ENCODE measurements at places on chromosomes 4 and X.

- DNase-seq, result no peak
Measured at GRCh38 chr4:109319684-109320083, 17.2 kb upstream of the COL25A1 start.

- no peak for DNase-seq
Measured at GRCh38 chr4:146269228-146269653, 54.9 kb downstream of the REELD1 start.

DNA sequence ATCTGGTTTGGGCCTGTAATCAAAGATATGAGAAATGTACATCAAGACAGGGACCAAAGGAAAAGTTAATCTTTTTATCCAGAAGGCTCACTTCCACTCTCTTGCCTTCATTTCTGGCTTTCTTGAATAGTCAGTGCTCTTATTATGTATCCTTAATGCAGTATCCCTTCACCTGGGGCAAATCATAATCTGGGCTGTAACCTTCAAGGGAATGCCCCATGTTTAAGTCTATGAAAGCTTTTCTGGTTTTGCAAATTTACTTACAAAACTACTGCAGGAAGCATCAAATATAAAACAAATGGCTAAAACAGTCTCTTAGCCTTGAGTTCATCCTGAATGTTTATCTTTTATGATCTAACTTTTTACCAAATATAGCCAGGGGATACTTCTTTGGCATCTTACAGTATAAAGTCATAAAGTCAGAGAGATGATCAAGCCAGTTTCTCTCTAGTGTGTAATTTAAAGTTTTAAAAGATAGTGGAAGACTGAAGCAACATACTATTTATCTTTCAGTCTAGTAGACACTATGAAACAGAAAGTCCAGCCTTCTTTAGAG lies 1214.8 kb downstream of the STIM2 start:
- no peak for DNase-seq

- DNase-seq, result no peak
Measured at GRCh38 chr4:56410247-56411062, 23.2 kb upstream of the AASDH start.

- no peak for DNase-seq
Measured at GRCh38 chr4:52983563-52984303, 121.6 kb downstream of the RASL11B start.

GRCh38 chrX:1591863-1592469 lies 562 bp downstream of the AKAP17A start:
- no peak for DNase-seq

DNA sequence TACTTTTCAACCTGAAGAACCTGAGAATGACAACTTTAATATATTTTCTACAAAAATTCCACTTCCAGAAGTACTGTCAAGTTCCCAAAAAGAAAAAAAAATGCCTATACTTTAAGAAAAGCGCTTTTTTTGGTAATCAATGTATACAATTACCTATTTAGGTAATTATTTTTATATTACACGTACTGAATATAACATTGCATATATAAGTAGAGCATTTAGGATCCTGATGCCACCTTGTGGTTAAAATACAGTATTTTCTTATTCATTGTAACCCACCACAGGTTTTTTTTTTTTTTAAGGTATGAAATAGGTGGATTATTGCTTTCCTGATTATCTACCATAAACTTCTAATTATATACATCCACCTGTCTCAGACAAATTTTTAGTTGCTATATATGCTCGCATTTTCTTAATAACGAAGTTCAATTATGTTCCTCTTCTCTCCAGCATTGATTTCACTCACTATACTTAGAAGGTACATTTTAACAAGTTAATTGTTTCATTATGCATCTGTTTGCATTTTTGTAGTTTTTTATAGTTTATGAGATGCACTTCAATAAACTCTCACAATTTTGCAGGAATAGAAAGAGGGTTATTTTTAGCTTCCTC lies 5.2 kb downstream of the MAP9 start:
- DNase-seq, result no peak

DNA sequence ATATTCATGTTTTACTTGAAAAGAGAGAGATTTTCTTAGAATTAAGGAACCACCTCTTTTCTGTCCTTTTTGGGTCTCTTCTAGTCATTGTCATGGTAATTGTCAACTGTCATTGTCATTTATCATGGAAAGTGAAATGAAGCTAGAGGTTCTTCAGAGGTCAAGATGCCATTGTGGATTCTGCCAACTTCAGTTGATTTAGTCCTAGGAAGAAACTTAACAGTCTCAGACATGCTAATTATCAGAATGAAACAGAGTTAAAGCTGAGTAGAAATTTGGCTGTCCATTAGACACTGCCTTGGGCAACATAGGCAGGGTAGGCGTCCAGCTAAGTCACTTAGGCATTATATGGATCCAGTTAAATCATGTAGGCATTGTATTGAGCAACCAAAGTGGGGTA lies 796.1 kb upstream of the ADGRL3 start:
- no peak for DNase-seq

- DNase-seq, result no peak
Measured at GRCh38 chr4:13523591-13524503, 20.5 kb downstream of the NKX3-2 start.

- DNase-seq, result no peak
Measured at GRCh38 chr4:184103527-184104264, 114.0 kb downstream of the ENPP6 start.

DNA sequence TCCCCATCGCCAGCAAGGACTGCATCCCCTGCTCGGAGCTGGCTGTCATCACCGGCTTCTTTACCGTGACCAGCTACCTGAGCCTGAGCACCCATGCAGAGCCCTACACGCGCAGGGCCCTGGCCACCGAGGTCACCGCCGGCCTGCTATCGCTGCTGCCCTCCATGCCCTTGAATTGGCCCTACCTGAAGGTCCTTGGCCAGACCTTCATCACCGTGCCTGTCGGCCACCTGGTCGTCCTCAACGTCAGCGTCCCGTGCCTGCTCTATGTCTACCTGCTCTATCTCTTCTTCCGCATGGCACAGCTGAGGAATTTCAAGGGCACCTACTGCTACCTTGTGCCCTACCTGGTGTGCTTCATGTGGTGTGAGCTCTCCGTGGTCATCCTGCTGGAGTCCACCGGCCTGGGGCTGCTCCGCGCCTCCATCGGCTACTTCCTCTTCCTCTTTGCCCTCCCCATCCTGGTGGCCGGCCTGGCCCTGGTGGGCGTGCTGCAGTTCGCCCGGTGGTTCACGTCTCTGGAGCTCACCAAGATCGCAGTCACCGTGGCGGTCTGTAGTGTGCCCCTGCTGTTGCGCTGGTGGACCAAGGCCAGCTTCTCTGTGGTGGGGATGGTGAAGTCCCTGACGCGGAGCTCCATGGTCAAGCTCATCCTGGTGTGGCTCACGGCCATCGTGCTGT lies 31.5 kb downstream of the WFS1 start:
- DNase-seq, result no peak

DNA sequence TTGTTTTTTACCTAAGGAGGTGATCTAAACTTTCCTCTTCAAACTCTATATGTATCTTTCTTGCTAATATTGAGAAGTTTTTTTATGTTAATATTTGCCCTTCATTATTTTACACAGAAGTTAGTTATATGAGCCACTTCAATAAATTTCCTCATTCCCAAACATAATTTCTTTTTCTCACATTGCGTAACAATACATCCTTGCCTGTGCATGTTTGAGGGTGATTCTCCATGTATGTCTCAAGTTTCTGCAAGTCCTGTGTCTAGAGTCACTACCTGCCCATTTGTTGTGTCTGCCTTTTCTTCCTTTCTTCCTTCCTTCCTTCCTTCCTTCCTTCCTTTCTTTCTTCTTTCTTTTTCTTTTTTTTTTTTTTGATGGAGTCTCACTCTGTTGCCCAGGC lies 2057.9 kb downstream of the PCDH7 start:
- no peak for DNase-seq

- no peak for DNase-seq
Measured at GRCh38 chr4:6493658-6494304, 21.4 kb upstream of the PPP2R2C start.

DNA sequence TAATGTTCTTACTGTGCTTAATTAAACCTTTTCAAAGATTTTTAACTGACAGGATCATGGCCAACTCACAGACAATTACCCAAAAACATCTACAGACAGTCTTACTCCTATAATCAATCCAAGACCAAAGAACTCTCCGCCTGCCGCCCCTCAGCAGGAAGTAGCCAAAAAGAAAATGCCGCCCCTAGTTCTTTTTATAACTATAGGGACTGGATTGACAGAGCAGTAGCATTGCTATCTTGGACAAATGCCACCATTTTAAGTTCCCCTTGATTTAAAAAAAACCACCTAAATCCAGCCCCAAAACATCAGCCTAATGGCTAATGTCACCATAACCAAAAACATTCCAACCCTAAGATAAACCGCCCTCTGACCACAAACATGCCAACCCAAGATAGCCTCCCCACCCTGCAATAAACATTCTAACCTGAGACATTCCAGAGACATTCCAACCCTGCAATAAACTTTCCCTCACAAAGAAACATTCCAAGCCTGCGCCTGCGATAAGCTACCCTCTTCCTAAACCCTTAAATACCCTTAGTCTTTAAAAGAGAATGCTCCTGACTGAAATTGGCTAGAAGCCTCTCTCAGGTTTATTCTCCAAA lies 77.0 kb downstream of the COQ2 start:
- no peak for DNase-seq

GRCh38 chr4:113576947-113577678 lies 184.4 kb downstream of the CAMK2D start:
- no peak for DNase-seq

GRCh38 chr4:71732066-71732465 lies 51.8 kb downstream of the GC start:
- DNase-seq, result no peak

- no peak for DNase-seq
Measured at GRCh38 chrX:85109235-85109634, 105.6 kb downstream of the APOOL start.
